ENCODE measurements at places on chromosomes 12 and 14. TPM values are rescaled to one million over a fixed set of nuclear protein-coding genes. Genes with fewer than 3 reads are reported as not detected.
A peak's percentile ranks its signal among the peaks of the same experiment; 100 is the strongest.

The GRIN2B gene
- not detected for total RNA-seq

The PLEKHD1 gene
- total RNA-seq: 0.10 TPM

The PROX2 gene
- total RNA-seq: 0.13 TPM

GRCh38 chr12:76881142-76881541, 2.3 kb upstream of the CSRP2 start:
- no peak for DNase-seq

DNA sequence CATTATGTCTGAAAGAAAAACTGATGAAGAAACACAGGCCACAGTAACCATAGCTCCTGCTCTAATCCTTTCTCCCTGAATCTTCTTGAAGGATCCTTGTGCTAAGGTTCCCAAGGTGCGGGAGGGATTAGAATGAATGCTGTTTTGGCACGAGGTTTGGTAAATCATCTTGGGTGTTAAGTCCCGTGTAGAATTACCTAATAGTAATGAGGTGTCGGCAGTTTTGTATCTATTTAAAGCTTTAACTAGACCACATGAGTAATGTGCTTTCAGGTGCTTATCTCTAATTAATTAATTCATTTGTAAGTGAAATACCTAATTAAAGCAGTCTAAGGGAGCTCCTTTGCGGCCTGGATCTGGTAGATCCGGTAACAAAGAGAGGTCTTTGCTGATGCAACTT, 53.9 kb downstream of the GNG2 start:
- no peak for DNase-seq

DNA sequence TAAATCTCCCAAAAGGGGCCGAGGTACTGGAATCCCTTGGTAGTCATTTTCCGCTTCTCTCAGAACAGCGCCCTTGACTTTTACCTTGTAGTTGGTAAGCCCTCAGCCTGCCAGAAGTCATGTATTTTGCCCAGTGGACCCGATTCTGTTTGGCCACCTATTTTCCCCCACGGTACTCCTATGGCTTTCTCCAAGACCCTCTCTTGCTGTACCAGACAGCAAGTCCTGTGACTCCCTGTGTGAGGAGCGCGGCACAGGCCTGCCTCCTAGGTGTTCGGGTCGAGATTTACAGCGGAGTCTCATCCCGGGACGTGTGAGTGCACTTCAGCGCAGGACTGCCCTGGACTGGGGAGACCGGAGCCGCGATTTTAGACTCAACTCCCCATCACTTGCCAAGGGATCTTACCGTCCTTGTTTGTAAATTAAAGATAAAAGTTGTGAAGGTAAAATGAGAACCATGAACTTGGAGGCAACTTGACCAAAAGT, 1.1 kb upstream of the MBD6 start:
- DNase-seq: no peak

- DNase-seq: no peak
These were observed 16.6 kb downstream of the SSTR1 start for GRCh38 chr14:38224338-38224737.

DNA sequence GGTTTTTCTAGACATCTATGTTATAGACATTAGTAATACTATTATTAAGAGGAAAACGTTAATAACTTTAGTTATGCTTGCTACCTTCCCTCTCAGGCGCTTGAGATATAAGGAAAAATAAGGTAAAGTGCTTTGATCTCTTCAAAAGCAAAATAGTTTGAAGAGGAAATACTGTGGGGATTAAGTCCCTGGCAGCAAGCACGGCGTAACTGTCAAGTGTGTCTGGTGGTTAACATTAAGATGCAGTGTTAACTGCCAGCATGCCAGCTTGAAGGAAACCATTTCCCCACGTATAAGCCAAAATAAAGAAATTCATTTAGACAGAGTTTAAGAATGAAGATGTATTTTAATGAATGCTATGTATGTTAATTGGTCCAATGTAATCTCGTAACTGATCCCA, 31.8 kb downstream of the PELI2 start:
- no peak for DNase-seq

- peak; percentile 84 for DNase-seq
These were observed 24.3 kb upstream of the RCOR1 start for GRCh38 chr14:102568115-102568614.

- DNase-seq: peak; percentile 83
These were observed 23.1 kb downstream of the BICDL1 start for GRCh38 chr12:120012067-120012621.

- DNase-seq: no peak
These were observed 1.9 kb upstream of the HOXC5 start for GRCh38 chr12:54030889-54031471.

DNA sequence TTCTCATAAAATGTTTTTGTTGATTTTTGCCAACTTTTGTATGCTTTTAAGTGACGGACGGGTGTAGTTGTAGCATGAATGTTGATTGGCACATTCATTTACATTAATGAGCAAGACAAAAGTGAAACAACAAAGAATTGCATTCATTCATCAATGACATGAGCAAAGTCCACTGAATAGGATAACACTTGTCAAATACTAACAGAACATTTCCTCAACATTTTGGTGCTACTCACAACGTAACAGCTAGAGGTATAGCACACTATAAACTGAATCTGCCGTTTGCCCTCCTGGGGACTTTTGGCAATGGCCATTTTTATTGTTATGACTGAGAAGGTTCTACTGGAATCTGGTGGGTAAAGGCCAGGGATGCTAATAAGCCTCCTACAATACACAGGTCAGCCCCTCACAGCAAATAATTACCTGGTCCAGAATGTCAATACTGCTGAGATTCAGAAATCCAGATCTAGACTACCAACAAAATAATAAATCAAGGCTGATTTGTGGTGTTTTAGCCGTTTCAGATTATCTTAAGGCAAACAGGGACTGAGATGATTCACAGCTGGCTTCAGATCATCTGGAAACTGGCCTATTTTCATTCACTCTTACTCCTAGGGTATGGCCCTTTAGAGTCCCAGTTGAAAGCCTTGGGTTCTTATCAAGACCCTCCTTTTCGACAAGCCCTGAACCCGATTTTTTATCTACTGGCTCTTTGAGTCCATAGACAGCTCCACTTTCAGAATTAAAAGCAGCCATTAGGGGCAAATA, 22.5 kb upstream of the CDKN3 start:
- DNase-seq: no peak
